ENCODE measurements at places on chromosomes 3 and 15.

GRCh38 chr3:52046186-52046901 lies 10.0 kb downstream of the DUSP7 start:
- DNase-seq: no peak

DNA sequence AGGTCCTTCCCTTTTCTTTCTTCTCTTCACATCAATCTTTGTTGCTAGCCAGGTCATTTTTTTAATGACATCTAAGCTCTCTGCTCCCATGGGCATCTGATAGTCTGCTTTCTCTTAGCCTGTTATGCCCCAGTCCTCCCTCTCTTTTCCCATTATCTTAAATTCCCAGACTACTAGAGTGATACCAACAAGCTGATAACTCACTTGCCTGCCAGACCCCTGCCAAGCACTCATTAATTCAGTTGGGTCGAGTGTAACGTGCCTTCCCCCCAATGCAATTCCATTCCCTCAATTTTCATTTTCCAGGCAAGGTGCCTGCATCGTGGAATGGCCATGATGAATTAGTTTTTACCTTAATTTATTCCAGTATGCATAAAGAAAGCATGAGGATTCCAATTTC lies 450.8 kb upstream of the ADAMTS9 start:
- DNase-seq: no peak

GRCh38 chr3:196967412-196968232 lies 1.0 kb downstream of the PIGZ start:
- no peak for DNase-seq

GRCh38 chr3:128226795-128227395 lies 73.6 kb downstream of the EEFSEC start:
- peak; percentile 58 for DNase-seq

DNA sequence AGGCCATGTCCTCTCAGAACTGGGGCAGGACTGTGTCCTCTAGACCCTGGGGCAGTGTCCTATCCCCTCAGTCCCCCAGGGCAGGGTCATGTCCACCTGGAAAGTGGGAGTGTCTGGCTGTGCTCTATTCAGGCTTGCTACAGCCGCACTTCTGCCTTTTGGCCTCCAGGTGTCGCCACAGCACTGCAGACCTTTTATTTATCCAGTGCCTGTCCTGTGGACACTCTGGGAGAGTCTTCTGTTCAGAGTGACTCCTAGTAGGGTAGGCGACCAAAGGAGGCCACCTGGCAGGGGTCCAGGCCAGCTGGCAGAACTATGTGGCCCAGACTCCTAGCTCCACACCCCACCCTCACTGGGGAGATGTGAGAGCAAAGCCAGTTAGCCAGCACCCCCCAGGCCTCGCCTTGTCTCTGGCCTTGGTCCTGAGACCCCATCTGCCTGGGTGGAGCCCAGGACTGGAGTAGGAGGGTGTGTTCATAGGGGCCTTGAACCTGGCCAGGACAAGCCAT lies 3.9 kb downstream of the TMIE start:
- peak; percentile 78 for DNase-seq

- no peak for DNase-seq
Observed at GRCh38 chr15:48354694-48355303, 23.6 kb downstream of the DUT start.

DNA sequence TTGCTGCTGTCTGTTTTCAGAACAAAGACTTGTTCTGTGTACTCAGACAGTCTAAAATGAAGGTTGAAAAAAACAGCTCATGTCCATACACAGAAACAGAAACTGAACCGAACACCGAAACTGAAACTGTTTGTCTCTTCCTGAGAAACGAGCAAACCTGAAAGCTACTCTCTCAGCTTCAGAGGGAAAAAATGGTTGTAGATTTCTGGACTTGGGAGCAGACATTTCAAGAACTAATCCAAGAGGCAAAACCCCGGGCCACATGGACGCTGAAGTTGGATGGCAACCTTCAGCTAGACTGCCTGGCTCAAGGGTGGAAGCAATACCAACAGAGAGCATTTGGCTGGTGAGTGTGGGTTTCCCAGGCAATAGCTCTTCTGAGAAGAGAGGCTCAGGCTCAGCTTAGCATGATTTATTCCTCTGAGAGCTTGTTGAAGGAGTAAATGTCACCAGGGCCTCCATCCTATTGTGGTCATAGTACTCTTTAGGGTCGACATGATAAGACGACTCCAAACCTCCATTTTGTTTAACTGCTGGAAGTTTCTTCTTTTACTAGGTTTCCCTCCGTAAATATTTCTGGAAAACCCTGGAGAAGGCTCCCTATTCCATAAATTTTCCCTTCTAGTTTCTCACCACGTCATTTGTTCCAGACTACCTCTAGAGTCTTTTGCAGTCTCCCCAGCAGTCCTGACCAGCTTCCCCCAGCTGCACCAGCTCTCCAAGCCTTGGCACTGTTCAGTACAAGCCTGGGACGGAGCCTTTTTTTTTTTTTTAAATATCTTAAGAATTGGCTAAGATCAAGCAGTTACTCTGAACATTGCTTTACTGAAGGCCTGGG lies at the start of gene RTP4:
Gene RTP4, plus strand, starts transcription at position 135 of the 838 bp plus-strand sequence. Its CDS starts 57 bp downstream, at position 192.
- no peak for DNase-seq

GRCh38 chr15:80512726-80513660 lies 108.8 kb downstream of the ARNT2 start:
- peak; percentile 29 for DNase-seq

DNA sequence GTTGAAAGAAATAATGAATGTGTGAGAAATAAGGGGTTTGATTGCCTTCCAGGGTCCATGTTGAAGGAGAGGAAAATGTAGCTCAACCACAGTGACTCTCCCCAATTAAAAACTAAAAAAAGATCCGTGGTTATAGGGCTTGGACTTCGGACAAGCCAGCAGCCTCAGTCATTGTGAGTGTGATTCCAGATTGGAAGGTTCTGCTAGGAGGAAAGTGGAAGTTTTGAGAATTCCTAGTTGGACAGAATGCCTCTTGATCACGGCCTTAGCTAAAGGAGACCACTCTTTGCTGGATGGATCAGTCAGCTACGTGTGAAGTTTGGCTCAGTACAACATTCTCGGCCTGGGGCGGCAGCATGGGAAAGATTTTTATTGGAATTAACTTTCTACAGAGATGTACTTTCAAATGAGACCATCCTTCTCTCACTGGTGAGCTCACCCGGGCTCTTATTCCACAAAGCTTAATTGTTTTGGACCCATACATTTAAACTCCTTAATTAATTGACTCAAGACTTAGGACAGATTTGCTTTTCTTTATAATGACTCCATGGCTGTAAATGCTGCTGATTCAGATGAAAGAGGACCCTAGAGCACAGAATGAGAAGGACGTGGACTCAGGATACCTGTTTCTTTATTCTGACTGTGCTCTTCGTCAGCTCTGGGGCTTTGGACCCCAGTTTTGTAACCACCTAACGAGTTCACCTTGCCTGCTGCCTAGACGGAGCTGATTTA lies 27.5 kb downstream of the FLNB start:
- DNase-seq: no peak

DNA sequence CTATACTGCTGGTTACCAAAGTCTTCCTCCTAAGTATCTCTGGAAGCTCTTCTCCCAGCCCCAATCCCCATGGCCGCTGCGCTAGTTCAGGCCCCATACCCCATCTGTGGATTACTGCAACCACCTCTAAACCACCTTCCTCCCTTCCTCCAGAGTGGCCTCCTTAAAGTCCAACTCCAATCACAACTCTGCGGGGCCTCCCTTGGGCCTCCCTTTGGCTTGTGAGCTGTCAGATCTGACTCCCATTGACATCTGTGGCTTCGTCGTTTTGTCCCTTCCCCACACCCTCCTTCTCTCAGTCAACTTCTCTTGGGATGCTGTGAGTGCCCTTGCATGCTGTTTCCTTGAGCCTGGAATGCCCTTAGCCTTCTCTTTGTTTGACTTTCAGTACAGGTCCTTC lies 9.3 kb upstream of the HRH1 start:
- no peak for DNase-seq

- DNase-seq: no peak
Observed at GRCh38 chr3:14147066-14147435, 22.2 kb downstream of the TMEM43 start.

DNA sequence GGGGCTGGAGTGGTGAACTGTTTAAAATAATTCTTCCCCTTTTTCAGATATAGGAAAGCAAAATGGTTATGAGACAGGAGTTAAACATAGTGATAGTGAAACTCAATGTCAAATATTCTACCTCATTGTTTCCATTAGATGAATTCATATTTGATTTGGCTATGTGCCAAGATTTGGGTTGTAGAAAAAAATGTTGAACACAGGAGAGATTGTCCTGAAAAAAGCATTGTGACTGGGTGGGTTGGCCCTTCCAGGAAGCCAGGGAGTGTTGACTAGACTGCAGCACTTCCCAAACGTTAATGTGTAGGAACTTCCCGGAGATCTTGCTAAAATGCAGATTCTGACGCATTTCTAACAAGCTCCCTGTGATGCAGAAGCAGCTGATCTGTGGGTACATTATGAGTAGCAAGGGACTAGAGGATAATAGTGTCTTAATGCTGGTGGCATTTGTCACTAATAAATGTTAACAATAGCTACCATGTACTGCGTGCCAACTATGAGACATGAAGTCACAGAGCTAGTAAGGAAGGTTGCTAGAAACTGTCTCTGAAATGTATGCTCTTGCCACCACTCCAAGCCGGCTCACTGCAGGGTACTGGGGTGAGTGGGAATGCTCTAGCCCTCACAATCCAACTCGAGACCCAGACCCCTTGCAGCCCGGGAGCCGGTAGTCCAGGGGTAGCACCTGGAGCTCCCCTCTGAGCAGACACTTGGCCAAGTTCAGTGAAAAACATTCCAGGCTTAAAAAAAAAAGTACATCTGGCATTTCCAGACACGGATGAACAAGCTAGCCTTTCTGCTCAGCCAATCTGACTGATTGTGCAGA lies 120.6 kb downstream of the CD47 start:
- no peak for DNase-seq

DNA sequence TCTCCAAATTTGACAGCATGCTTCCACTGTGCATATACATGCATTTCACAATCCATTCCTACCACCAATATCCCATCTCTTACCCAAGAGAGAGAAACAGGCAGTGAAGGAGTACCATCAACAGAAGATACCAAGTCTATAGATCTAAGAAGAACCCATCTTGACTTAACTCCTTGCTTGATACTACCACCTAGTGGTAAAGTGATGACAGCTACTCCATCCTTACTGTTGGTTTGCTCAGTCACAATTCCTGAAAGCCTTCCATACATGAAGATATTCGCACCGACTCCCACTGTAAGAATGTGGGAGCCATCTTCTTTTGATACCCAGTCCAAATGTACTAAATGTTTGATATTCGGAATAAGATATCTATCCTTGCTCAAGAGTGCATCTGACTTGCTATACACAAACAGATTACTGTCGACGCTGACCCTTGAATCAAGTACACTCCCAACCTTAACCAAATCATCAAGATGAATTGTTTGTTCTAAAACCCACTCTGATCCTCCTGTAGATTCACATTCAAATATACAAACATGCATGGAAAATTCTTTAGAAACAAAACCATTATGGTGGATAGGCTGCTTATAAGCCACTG lies 123.1 kb downstream of the DMXL2 start:
- no peak for DNase-seq

- DNase-seq: no peak
Observed at GRCh38 chr3:140359233-140359995, 318.4 kb upstream of the TRIM42 start.

- DNase-seq: no peak
Observed at GRCh38 chr15:75033809-75034208, 10.4 kb downstream of the PPCDC start.

GRCh38 chr3:38049358-38050126 lies 10.5 kb downstream of the DLEC1 start:
- DNase-seq: no peak

DNA sequence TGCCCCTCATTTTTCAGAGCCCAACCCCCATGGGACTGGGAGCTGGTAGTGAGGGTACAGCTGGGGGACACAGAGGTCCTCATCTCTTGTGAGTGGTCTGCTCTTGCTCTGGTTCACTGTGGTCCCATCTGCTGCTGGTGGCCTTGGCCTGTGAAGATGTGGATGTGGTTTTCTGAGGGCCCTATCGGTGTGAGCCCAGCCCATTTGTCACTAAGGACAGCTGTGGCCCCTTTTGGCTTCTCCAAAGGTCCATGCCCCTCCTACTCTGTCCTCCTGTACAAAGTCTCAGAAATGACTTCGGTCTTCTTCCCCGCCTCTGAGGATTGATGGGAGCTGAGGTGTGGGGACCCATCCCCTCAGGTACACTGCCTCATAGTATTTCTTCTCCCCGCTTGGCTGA lies 21.0 kb downstream of the LIPC start:
- no peak for DNase-seq

Measured in Caco-2 (cell line).